ENCODE measurements at places on chromosomes 3 and 15. TPM values are rescaled to one million over a fixed set of nuclear protein-coding genes. Genes with fewer than 3 reads are reported as not detected.

DNA sequence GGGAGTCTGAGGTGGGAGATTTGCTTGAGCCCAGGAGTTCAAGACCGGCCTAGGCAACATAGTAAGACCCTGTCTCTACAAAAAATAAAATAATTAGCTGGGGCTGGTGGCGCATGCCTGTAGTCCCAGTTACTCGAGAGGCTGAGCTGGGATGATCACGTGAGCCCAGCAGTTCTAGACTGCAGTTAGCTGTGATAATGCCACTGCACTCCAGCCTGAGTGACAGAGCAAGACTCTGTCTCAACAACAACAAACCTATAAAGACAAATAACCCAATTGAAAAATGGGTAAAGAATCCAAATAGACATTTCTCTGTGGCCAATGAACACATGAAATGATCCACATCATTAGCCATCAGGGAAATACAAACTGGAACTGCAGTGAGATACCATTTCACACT, 1.1 kb upstream of the RPL32 start:
- H3K27me3 ChIP-seq = no peaks in the 10 kb centered on the region
- H3K4me3 ChIP-seq = no peak overlapping the region
- no peak overlapping the region for H3K27ac ChIP-seq
- peaks cover 21% of the 10 kb centered on the region for H3K36me3 ChIP-seq
- DNase-seq = no peak

DNA sequence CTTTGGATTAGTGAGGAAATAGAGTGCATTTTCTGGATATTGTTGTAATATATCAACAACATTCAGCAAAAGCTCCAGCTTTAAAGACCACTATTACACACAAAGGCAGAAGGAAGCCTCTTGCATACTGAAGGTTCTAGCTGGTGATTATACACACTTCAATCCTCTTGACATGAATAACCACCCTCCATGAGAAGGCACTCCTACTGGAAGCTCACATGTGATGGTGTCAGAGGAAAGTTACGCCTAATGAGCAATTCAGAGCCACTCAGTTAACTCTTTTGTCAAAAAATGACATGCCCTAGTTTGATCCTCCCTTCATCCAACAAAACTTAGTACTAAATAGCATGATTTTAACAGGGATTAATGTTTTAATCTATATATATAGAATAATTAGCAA, 124.6 kb upstream of the LYSMD4 start:
- no peaks in the 10 kb centered on the region for H3K36me3 ChIP-seq
- H3K27ac ChIP-seq = no peak overlapping the region
- no peaks in the 10 kb centered on the region for H3K27me3 ChIP-seq
- H3K4me1 ChIP-seq = no peaks in the 10 kb centered on the region

GRCh38 chr3:50653937-50654595, 20.7 kb upstream of the DOCK3 start:
- H3K4me3 ChIP-seq = no peak overlapping the region
- no peak overlapping the region for H3K27ac ChIP-seq
- DNase-seq = no peak
- H3K36me3 ChIP-seq = no peaks in the 10 kb centered on the region
- H3K27me3 ChIP-seq = no peaks in the 10 kb centered on the region

- H3K27ac ChIP-seq = no peak overlapping the region
- no peak overlapping the region for H3K4me3 ChIP-seq
- H3K27me3 ChIP-seq = no peaks in the 10 kb centered on the region
- no peaks in the 10 kb centered on the region for H3K4me1 ChIP-seq
Measured at GRCh38 chr3:61774279-61774890, 213.0 kb downstream of the PTPRG start.

DNA sequence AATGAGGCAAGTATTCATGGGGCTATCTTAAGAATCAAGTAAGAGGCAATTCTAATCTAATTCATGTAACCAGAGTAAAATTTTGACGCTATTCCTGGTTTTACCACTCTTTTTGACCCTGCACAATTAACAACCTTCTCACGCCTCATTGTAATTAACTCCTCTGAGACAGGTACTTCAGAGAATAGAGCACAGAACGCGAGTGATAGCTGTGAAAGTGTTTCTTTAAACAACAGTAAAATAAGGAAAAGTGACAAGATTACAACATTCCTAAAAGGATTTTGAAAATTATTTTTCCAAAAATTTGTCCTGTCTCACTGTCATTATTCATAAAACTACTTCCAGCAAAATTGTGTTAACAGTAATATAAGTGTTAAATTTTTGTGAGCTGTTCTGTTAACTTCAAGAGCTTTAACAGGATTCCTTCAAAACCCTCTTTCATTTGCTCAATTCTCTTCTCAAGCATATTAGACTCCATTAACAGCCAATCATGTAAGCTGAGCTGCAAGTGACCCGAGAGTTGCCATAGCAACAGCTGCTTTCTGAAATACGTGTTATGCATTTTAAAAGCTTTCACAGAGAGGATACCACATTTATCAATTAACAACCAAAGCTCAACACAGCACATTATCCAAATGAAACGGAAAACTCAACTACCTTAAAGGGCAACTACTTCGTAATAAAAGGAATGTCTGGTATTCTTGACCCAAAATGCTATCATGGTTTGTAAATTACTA, 93.1 kb downstream of the STAG1 start:
- H3K27me3 ChIP-seq = no peaks in the 10 kb centered on the region
- peak overlapping the region; percentile 41 for H3K27ac ChIP-seq
- peak; percentile 78 for DNase-seq
- peaks cover 16% of the 10 kb centered on the region for H3K4me1 ChIP-seq

GRCh38 chr3:89179355-89180001, 72.1 kb downstream of the EPHA3 start:
- DNase-seq = no peak
- H3K27ac ChIP-seq = no peak overlapping the region
- no peaks in the 10 kb centered on the region for H3K27me3 ChIP-seq
- no peak overlapping the region for H3K4me3 ChIP-seq
- H3K4me1 ChIP-seq = peaks cover 6% of the 10 kb centered on the region

DNA sequence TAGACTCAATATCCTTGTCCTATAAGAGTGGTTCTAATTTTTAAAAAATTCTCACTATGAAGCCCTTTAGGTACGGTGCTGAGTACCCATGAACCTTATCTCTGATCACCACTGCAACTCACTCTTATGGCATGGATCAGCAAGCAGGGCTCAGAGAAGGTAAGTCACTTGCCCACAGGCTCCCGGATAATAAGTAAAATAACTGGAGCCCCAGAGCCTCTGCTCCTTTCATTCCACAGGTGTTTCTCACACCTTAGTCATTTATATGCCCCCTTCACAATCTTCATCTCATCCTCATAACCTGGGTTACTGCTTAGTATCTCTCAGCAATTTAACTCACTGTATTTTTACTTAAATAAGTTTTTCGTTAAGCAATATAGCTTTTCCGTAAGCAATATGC, 28.4 kb upstream of the AKAP13 start:
- no peak overlapping the region for H3K27ac ChIP-seq
- H3K36me3 ChIP-seq = no peaks in the 10 kb centered on the region
- H3K27me3 ChIP-seq = no peaks in the 10 kb centered on the region
- DNase-seq = no peak
- H3K4me1 ChIP-seq = peaks cover 25% of the 10 kb centered on the region

DNA sequence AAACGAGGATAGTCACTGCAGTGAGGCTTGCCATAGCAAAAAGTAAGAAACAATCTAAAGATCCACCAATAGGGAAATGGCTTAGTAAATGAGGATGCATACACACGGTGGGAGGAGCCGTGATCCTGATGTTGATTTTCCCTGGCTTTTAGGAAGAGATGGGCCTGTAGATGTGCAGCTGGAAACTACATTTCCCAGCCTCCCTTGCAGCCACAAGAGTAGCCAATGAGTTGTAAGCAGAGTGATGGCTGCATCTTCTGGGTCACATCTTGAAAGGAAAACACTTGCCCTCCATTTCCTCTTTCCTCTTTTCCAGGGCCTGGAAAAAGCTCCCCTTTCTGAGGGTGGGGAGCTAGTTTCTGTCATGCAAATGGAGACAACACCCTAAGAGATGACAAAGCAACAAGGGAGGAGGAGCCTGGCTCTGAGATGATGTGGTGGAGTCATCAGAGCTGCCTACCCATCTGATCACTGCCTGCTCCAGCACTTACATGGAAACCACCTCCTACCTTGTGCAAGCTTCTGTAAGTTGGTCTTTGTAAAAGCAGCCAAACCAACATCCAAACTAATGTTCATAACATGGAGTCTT, 139.1 kb downstream of the TLE3 start:
- H3K36me3 ChIP-seq = no peaks in the 10 kb centered on the region
- no peaks in the 10 kb centered on the region for H3K27me3 ChIP-seq
- no peaks in the 10 kb centered on the region for H3K4me1 ChIP-seq
- no peak overlapping the region for H3K27ac ChIP-seq

DNA sequence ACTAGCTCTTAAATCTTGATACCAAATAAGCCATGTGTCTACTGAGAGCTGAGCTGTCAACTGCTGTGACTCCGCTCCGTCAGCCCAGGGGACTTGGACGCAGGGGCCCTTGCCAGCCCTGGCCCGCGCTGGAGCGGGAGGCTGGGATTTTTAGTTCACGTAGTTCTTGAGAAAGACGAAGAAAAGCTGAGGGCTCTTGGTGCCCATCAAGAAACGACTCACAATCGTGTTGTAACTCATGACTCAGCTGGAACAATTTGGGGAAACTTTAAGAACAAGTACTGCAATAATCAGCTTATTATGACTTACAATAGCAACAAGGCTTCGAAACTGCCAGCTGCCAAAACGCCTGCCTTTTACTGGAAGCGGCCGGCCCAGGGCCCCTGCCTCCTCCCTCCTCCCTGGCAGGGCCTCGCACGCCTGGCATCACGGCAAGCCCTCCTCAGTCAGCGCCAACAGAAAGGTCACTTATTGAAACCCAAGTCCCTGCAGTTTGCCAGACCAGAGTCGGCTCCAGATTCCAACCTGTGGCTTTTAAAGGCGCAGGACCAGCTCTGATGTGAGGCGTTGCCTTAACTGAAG, 60.3 kb downstream of the RGMA start:
- no peak for DNase-seq
- H3K4me1 ChIP-seq = peaks cover 23% of the 10 kb centered on the region
- H3K27ac ChIP-seq = peak overlapping the region; percentile 58
- H3K27me3 ChIP-seq = no peaks in the 10 kb centered on the region

DNA sequence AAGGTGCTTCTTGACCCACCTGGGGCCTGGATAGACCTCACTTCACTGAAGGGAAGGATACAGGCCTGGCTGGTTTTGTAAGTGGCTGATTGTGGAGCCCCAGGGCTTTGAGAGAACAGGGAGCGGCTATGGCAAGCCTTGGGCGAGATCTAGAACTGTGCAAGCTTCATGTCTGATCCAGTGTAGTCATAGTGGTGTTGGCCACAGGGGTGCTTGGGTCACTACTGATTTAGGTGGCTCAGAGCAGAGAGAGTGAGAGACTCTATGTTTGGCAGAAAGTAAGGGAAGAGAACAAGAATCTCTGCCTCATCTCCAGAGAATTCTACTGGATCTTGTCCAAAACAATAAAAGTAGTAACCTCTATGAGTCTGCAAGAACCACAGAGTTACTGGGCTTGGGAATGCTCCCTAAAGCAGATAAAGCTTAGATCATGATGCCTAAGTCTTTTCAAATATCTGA, 394.2 kb upstream of the EPHA3 start:
- H3K36me3 ChIP-seq = no peaks in the 10 kb centered on the region
- no peaks in the 10 kb centered on the region for H3K27me3 ChIP-seq
- H3K4me3 ChIP-seq = no peak overlapping the region
- no peak overlapping the region for H3K27ac ChIP-seq
- DNase-seq = no peak
- H3K4me1 ChIP-seq = no peaks in the 10 kb centered on the region

DNA sequence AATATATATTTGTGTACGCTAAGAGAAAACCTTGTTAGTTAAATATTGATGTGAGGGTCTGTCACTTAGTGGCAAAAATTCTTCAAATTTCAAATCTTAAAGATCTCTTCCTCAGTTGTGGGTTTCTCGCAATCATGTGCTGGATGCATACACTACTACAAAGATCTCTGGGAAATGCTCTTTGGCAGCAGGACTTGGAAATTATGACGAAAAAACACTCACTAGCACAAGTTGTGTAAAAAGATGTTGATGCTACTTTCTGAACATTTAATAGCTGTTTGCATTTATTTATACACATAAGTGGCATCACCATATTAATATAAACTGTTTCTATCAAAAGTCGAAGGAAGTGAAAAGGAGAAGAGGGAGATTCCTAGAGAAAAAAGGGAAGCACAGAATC, 10.8 kb upstream of the NANOGP8 start:
- no peaks in the 10 kb centered on the region for H3K27me3 ChIP-seq
- no peak overlapping the region for H3K4me3 ChIP-seq
- no peaks in the 10 kb centered on the region for H3K36me3 ChIP-seq
- H3K4me1 ChIP-seq = no peaks in the 10 kb centered on the region

DNA sequence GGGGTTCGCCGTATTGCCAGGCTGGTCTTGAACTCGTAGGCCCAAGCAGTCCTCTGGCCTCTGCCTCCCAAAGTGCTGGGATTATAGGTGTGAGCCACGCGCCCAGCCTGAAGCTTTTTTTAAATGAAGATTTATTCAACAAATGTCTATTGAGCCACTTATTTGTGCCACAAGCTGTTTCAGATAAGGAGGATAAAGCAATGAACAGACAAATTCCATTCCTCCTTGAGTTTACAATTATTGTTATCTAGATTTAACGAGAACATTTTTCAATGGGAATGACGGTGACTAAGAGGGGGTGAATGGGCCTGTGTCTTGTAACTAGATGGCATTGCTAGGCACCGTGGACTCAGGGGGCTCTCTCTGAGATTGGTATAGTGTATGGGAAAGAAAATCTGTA, 10.2 kb downstream of the PPARG start:
- no peaks in the 10 kb centered on the region for H3K4me1 ChIP-seq
- no peaks in the 10 kb centered on the region for H3K36me3 ChIP-seq
- peaks cover 31% of the 10 kb centered on the region for H3K27me3 ChIP-seq

DNA sequence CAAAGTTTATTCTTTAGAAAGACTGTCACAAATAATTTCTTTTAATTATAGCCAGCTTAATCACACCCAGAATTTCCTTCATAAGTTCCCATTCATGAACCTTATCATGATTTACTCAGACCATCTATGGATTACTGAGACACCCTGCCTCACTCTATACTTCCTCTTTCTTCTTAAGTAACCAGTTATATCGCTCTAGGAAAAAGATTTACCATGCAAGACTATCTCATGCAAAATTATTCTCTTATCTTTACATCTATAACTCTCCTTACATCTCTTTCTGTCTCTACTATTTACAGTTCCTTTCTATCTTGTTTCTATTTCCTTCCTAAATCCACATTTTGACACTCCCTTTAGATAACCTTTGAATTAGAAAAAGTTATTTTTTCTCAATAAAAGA, 316.8 kb downstream of the POLQ start:
- no peaks in the 10 kb centered on the region for H3K27me3 ChIP-seq
- H3K4me3 ChIP-seq = no peak overlapping the region
- no peaks in the 10 kb centered on the region for H3K4me1 ChIP-seq
- H3K36me3 ChIP-seq = no peaks in the 10 kb centered on the region

- H3K36me3 ChIP-seq = no peaks in the 10 kb centered on the region
- DNase-seq = no peak
Measured at GRCh38 chr3:130259166-130259874, 86.2 kb upstream of the COL6A5 start.

GRCh38 chr3:15744176-15744575, 53.6 kb downstream of the ANKRD28 start:
- H3K36me3 ChIP-seq = no peaks in the 10 kb centered on the region
- DNase-seq = no peak
- no peaks in the 10 kb centered on the region for H3K27me3 ChIP-seq
- H3K4me3 ChIP-seq = no peak overlapping the region
- H3K4me1 ChIP-seq = no peaks in the 10 kb centered on the region

GRCh38 chr3:30260762-30261161, 345.6 kb upstream of the TGFBR2 start:
- no peak overlapping the region for H3K27ac ChIP-seq
- no peaks in the 10 kb centered on the region for H3K36me3 ChIP-seq
- no peak for DNase-seq
- H3K4me1 ChIP-seq = peaks cover 10% of the 10 kb centered on the region

GRCh38 chr15:68054628-68055223, 611 bp downstream of the PIAS1 start:
- peak; percentile 88 for DNase-seq
- no peaks in the 10 kb centered on the region for H3K27me3 ChIP-seq
- H3K27ac ChIP-seq = peak overlapping the region; percentile 95

Gene MAP1A
- total RNA-seq = 30.6 TPM

Gene GLDN
- total RNA-seq = 0.07 TPM

Gene PIGBOS1
- 14.5 TPM for total RNA-seq

Gene LOXL1
- 54.5 TPM for total RNA-seq
